Activated CD4-positive, alpha-beta T cell treated with anti-CD3 and anti-CD28 coated beads, Interleukin-2, Interleukin-4, amounts not matched to agents 100 ng/mL and 50 ng/mL, durations not matched to agents 16 hours and 8 hours (primary cell): ENCODE measurements at places on chromosomes 16 and 17.

GRCh38 chr17:44424828-44425461, 35.5 kb upstream of the ITGA2B start:
- peak; percentile 55 for DNase-seq

GRCh38 chr17:44655983-44656710, at the start of gene MEIOC:
MEIOC (plus strand) TSS chr17:44656468; CDS start chr17:44656614, 146 bp downstream.
- peak; percentile 31 for DNase-seq

- no peak for DNase-seq
These were observed 426.3 kb downstream of the ZFHX3 start for GRCh38 chr16:72621651-72622050.

DNA sequence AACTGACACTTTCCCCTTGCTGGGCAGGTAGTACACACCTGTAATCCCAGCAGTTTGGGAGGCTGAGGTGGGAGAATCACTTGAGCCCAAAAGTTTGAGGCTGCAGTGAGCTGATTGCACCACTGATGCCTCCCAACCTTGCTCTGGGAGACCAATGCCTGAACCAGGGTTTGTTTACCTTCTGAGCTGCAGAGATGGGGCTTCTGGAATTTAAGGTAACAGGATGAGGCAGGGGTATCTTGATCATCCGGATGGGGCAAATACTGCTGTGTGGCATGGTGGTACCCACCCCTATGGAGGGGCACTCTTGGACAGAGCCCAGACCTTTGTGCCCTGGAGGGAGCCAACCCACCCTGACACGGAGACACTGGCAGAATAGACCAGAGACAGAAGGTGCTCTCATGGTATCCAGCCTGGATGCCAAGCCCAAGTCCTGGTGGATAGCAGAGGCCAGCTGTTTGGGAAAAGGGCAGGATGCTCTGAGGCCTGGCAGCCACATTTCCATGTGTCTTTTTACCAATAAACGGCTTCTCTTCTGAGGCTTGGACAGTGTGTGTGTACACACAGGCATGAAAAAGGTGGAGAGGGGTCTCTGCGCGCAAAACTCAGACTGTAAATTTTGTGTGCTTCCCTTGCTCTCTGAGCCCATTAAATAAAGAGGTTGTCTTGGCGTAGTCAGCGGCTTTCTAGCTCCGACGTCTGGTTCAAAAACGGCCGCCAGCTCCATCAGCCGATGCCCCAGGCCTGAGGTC, 4.4 kb downstream of the ZNF48 start:
- no peak for DNase-seq

DNA sequence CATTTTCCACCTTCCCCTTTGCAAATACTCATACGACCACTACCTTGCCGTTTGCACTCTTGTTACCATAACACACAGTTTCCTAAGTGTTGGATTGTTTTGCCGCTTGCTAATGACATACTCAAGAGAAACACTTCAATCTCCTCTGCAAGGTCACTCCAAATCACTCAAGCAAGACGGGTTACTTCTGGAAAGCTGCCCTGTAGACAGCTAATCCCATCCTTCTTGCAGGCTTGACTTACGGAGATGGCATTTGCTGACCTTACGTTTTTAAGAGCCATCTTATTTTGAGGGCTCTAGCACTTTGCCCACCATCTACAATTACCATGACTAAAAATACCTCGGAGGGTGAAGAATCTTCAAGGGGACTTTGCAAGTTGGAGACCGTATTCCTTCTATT, 46.2 kb downstream of the MYH3 start:
- no peak for DNase-seq

- no peak for DNase-seq
These were observed 39.6 kb upstream of the ZKSCAN2 start for GRCh38 chr16:25297151-25297787.

- DNase-seq = no peak
These were observed 2.0 kb downstream of the CD300LB start for GRCh38 chr17:74529243-74529642.

DNA sequence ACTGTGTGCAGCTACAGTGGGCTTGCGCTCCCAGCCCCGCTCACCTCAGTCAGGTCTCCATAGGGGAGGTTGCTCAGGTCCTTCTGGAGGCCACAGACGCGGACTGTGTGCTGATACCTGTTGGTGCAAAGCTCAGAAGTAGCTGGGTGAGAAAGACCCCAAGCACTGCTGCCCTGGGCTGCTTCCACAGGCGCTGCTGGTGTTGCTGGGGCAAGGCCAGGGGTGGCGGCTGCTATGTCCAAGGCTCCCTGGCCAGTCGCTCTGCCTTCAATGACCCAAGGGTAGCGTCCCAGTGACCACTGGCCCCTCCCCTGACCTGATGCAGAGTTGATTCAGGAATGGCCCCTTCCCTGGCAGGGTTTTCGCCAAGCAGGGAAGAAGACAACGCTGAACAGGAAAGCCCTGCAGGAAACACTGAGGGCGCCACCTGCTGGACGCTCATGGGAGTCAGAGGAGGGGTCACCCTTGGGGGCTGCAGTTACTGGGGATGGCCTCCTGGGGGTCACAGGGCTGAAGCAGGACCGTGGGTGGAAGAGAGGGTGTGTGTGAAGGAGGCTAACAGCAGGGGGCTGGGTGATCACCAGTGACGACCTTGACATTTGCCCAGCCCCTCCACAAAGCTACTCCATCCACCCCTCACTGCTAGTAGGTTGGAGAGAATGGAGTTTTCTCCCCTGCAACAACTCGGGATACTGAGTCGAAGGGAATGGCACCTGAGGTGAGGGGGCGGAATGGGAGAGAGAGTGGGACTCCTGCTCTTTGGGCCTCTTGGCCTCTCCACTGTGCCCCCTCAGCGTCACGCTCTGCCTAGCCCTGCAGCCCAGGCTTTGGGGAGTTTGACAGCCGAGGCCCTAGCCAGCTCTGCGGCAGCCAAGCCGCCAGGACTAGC, 38.3 kb downstream of the ABCC12 start:
- peak; percentile 60 for DNase-seq

GRCh38 chr16:31414706-31415105, 13.5 kb downstream of the COX6A2 start:
- DNase-seq = no peak

DNA sequence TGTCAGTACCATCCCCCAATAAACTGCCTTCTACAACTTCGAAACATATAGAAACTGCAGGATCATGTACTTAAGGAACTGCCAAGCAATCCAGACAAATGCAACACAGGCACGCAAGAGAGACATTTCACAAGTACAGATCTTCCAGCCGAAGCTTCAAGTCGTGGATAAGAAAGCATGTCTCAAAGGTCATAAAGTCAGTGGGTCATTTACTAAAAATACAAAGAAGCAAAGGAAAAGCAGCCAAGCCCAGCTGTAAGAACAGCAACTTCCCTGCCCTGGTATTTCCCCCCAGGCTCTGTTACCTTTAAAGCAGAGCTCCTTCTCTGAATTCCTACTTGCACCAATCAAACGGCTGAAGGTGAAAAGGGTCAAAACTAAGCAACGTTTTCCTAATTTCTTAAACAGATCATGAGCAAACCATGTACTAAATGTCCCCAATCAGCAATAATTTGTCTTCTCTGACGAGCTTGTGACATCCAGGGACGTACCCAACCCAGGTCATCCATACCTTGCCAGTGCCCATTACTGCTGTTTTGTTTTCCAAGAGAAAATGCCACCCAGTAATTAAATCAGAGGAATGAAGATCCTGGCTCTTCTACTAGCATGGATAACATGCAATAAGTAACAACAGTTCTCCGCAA, 1.7 kb downstream of the AKTIP start:
- no peak for DNase-seq

GRCh38 chr16:79698341-79698753, 97.8 kb upstream of the MAF start:
- no peak for DNase-seq

DNA sequence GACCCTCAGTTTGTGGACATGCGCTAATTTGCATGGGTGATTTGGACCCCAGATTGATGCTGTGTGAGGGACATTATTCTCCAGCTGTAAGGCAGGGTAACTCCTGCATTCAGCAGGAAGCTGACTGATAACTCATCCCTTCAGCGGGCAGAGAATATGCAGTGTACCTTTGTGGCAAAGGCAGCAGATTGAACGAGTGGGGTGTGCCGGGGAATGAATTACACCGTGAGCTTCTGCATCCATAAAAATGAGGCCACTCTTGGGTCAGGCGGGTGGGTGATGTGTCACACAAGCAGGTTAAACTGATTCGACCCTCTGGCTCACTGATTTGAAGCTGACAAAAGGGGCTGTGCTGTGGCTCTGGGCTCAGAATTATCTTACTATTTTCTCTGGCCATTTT, 128.9 kb upstream of the PMFBP1 start:
- no peak for DNase-seq

DNA sequence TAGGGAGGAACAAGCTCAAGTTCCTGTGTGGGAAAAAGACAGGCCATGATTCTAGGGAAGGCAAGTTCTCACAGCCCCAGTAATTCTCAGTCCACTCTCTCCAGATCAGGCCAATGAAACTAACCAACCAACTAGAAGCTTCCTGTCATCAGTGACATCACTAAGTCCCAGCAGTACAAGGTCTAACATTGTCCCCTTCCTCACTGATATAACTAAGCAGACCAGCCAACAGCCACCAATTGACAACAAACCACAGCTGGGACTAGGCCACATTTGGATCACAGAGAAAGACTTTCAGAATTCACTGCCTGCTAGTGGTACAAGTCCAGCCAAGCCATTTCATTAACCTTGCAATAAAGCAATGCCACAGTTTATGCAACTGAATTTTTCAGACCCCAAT, 94.0 kb downstream of the CACNG1 start:
- no peak for DNase-seq

- no peak for DNase-seq
These were observed 10.3 kb downstream of the ITGAX start for GRCh38 chr16:31365131-31365865.

- no peak for DNase-seq
These were observed 11.3 kb downstream of the HS3ST3A1 start for GRCh38 chr17:13590441-13590840.

- DNase-seq = no peak
These were observed 67.0 kb upstream of the ENDOV start for GRCh38 chr17:80347948-80348351.

DNA sequence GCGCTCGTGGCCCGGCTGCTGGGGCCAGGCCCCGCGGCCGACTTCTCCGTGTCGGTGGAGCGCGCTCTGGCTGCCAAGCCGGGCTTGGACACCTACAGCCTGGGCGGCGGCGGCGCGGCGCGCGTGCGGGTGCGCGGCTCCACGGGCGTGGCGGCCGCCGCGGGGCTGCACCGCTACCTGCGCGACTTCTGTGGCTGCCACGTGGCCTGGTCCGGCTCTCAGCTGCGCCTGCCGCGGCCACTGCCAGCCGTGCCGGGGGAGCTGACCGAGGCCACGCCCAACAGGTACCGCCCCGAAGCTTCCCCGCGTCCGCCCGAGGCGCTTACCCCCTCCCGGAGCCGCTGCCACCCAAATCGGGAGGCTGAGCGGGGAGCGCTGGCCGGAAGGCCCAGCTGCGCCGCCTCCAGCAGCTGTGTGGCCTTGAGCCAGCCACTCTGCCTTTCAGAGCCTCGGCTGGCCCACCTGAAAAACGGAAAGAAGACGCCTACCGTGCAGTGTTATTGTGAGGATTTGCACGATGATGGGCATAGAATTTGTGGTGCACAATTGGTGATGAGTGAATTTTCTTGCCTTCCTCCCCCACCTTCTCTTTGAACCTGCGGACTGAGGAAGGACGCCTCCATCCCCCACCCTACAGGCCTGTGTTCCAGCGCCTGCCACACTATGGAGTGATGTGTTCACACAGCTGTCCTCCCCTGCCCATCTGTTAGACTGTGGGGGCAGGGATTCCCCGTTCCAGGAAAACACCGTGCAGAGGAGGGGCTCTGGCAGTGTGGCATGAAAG, 523 bp downstream of the NAGLU start:
- peak; percentile 74 for DNase-seq

DNA sequence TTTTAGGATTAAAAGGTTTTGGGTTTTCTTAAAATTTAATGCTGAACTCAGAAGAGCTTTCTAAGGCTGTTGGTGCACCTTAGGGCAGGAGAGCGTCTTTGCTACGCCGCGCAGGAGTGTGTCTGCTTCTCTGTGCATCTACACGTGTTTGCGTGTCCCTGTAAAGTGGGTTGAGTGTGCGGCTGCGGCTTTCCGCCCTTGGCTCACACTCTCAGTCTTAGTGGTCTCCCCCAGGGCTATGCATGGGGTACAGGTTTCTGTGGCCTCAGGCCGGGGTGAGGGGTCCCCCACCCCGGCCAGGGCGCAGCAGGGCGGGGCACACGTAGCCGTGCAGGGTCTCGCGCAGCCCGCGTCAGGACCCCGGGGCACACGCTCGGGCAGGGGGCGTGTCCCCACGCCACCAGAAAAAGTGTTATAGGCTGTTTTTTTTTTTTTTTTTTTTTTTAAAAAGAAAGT, 727 bp upstream of the TENT4B start:
- DNase-seq = peak; percentile 92

GRCh38 chr16:64083428-64084129, 1038.3 kb downstream of the CDH11 start:
- DNase-seq = no peak

DNA sequence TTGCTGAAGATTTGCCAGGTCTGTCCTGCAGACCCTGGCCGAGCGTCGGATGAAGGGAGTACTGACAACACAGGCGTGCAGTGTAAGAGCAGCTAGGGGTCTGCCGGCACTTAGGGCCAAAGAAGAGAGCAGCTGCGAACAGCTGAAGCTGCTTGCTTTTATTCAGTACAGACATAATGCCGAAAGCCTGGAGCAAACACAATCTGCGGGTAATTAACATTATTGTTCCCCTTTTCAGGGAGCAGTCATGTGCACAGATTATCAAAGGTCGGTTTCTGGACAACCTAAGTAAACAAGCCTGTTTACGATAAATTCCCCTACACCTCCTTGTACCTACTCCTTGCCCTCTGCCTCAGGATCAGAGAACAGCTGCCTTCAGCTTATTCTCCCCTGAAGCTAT, 12.0 kb upstream of the KRT23 start:
- no peak for DNase-seq

DNA sequence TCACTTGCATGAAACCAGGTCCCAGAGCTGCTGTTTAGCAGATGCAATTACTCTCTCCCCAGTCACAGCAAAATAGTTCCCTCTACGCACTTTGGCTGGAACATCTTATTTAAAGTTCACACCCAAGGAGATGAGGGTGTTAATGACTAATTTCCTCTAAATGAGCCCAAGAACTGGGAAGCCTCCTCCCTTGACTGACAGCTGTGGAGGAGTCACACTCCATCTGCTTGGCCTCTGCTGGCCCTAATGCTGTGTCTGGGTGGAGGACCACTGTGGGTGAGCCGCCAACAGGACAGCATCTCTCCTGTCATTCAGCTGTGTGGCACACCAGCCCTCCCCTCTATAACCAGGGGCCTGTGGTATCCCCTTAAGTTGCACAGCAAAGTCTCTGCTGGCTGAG, 115.4 kb downstream of the SHISA6 start:
- no peak for DNase-seq

DNA sequence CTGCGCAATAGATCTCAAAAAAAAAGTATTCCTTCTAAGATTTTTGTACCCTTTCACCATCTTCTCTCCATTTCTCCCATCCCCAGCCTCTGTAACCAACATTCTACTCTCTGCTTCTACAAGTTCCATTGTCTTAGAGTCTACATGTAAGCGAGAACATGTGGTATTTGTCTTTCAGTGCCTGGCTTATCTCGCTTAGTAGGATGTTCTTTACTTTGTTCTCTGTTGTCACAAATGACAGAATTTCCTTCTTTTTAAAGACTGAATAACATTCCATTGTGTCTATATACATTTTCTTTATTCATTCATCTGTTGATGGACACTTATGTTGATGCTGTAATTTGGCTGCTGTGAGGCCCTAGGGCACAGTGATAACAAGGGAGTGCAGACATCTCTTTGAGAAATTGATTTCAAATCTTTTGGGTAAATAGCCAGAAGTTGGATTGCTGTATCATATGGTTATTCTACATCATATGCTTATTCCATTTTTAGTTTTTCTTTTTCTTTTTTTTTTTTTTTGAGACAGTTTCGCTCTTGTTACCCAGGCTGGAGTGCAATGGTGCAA, 37.7 kb upstream of the MYH10 start:
- no peak for DNase-seq

GRCh38 chr17:74512624-74513091, 18.6 kb downstream of the CD300LB start:
- DNase-seq = peak; percentile 8
